Activated gamma-delta T cell treated with anti-CD3 and anti-CD28 coated beads, Interleukin-2, amount 50 U/mL, for 16 hours (primary cell): ENCODE measurements at places on chromosomes 5 and 9.

DNA sequence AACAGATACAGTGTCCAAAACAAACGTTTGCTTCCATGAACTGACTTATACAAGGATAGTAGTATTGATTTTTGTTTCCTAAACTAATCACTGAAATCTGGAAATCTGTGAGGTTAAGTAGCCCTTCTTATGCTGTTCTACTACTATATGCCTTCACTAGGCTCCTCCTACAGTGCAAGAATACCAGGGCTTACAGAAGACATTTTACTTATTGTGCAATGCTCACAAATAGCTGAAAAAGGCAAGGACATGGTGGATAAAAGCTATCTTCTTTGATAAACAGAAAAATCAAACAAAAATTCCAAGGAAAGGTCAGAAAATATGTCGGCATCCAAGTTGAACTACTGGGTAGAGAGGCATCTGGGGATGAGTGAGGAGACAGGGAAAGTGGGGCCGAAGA is 61.9 kb downstream of the OXCT1 start:
- DNase-seq: no peak

GRCh38 chr5:151924564-151925301 is at the start of gene GLRA1:
Gene GLRA1, minus strand, starts transcription at chr5:151924851. Its CDS starts 302 bp downstream, at chr5:151924549.
- peak; percentile 0 for DNase-seq

DNA sequence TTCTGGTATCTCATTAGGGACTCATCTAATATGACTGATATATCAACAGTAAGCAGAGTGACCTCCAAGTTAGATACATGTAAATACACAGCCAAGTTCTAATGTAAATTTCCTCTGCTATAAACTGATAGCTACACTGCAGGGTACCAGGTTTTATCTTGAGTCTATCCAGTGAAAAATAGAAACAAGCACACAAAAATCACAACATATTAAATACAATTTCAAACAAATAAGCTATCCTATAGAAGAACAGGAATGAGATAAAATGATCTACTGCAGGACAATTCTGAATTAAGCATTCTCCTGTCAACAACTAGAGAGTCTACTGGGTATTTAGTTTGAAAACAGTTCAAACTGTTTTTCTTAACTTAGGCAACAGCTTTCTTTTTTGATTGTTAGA is 42.7 kb downstream of the NR3C1 start:
- no peak for DNase-seq

- no peak for DNase-seq
These were observed 30.2 kb downstream of the LRRC70 start for GRCh38 chr5:62608529-62609511.

DNA sequence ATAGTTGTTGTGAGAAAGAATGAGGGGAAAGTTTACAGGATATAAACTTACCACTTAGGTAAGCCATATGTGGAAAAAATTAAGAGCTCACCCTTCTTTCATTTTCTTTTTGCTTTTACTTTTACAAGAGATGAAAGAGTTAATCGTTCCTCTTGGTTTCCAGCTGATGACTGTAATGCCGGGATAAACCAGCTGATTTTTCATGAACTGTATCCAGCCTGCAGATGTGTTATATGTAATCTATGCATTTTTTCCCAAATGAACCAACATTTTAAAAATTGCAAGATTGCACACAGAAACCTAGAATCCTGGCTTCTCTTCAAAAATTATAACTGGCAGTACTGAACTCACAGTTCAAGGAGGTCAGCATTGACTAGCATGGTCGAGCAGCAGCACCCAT is 185.9 kb downstream of the GRIA1 start:
- DNase-seq: no peak

- DNase-seq: no peak
These were observed 163.2 kb upstream of the KLF9 start for GRCh38 chr9:70577671-70578070.

DNA sequence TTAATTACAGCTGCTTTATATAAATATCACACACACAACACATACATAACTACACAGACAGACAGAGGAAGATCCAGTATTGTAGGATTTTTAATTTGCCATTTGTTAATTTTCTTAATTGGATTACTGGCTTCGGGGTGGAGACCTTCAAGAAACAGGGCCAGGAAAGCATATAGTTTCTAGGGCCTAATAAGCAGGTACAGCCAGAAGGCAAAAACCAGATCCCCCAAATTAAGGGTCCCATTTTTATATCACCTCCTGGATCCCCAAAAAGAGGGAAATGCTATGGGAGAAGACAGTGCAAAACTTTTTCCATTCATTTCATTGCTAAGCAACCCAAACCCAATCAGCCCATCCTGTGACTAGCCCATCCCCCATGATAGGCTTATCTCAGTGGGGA is 373.3 kb upstream of the FAM174A start:
- no peak for DNase-seq
